ENCODE measurements at places on chromosomes 11 and 22.

DNA sequence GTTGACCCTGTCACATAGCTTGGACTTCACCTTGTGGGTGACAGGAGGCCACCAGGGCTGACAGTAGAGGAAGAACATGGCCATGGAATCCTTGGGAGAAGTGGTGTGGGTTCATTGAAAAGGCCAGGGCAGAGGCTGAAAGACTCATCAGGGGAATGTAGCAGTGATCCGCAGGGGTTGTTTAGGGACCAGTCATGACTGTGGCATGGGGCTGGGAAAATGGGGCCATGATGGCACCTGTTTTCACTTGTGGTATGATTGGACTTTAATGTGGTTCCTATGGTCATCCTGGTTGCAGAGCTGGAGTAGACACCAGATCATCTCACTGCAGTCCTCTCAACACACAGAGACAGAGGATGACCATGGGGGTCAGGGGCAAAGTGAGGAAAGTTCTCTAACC lies 66.7 kb upstream of the MYEOV start:
- DNase-seq: no peak

- no peak for DNase-seq
These were observed 496.0 kb upstream of the LARGE1 start for GRCh38 chr22:34416022-34416860.

DNA sequence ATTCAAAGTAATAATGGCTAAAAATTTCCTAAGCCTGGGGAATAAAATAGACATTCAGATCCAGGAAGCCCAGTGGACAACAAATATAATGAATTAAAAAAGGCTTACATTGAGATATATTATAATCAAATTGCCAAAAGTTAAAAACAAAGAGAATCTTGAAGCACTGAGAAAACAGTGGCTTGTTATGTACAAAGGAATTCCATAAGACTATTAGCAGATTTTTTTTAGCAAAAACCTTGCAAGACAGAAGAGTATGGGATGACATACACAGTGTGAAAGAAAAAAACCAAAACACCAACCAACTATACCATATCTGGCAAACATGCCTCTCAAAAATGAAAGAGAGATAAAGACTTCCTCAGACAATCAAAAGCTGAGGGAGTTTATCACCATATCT lies 20.7 kb downstream of the OR10V1 start:
- DNase-seq: no peak

DNA sequence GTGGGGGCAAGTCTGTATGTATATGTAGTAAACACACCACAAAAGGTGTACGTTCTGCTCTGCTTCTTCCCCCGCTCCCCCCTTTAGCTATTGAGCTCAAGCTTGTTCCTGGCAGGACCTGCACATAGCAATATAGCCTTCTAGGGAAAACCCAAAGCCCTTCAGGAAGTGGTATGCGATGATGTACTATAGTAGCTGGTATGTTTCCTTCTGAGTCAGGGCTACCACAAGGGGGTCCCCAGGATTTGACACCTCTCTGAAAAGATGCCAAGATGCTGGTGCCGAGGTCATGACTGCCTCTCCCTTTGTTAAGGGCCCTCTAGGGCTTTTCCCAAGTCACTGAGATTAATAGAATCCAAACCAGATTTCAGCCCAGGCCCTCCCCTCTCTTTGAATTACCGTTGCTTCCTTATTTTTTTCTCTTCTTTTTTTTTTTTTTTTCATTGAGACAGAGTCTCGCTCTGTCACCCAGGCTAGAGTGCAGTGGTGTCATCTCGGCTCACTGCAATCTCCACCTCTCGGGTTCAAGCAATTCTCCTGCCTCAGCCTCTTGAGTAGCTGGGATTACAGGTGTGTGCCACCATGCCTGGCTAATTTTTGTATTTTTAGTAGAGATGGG lies 268.4 kb downstream of the ETS1 start:
- DNase-seq: no peak

- DNase-seq: no peak
These were observed 15.5 kb downstream of the TSKU start for GRCh38 chr11:76798671-76799065.

GRCh38 chr11:66987924-66988637 lies 13.0 kb downstream of the C11orf86 start:
- DNase-seq: no peak

GRCh38 chr11:17445240-17445795 lies 31.3 kb downstream of the ABCC8 start:
- no peak for DNase-seq

DNA sequence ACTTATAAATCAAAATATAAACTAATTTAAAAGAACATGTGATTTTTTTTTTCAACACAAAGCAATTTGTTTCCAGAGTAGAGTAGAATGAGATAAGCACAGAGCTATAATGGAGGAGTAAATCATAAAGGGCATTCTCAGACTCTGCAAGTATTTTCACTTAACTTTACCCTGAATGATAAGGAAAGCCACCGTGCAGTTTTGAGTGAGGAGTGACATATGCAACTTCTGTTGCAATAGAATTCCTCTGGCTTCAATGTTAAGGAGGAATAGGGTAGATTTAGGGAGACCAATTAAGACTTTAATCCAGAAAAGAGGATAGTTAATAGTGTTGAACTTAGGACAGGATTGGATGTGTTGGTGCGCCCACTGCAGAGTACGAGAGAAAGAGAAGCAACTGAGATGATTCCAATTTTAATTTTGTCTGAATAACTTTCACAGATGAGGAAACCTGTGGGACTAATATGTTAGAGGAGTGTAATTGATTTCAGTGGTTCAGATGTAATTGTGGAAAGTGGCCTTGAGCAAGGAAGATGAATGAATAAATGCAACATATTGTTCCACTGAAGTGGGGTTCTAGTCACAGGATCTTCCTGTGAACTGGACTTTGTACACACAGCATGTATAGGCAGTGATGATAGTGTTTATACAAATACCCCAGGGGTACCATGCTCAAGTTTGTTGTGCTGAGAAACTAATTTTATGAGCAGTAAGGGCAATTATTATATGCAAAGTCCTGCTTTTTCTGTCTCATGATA lies 255.5 kb upstream of the ANO3 start:
- DNase-seq: no peak

- no peak for DNase-seq
These were observed 3.4 kb downstream of the ABCC8 start for GRCh38 chr11:17473071-17473744.

DNA sequence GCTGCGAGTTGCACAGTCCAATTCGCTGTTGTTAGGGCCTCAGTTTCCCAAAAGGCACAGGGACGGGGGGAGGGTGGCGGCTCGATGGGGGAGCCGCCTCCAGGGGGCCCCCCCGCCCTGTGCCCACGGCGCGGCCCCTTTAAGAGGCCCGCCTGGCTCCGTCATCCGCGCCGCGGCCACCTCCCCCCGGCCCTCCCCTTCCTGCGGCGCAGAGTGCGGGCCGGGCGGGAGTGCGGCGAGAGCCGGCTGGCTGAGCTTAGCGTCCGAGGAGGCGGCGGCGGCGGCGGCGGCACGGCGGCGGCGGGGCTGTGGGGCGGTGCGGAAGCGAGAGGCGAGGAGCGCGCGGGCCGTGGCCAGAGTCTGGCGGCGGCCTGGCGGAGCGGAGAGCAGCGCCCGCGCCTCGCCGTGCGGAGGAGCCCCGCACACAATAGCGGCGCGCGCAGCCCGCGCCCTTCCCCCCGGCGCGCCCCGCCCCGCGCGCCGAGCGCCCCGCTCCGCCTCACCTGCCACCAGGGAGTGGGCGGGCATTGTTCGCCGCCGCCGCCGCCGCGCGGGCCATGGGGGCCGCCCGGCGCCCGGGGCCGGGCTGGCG lies at the start of gene BCR:
Gene BCR (plus strand): TSS at position 209 of the 592 bp plus-strand sequence. CDS start 452 bp downstream, outside the sequence.
- DNase-seq: no peak

DNA sequence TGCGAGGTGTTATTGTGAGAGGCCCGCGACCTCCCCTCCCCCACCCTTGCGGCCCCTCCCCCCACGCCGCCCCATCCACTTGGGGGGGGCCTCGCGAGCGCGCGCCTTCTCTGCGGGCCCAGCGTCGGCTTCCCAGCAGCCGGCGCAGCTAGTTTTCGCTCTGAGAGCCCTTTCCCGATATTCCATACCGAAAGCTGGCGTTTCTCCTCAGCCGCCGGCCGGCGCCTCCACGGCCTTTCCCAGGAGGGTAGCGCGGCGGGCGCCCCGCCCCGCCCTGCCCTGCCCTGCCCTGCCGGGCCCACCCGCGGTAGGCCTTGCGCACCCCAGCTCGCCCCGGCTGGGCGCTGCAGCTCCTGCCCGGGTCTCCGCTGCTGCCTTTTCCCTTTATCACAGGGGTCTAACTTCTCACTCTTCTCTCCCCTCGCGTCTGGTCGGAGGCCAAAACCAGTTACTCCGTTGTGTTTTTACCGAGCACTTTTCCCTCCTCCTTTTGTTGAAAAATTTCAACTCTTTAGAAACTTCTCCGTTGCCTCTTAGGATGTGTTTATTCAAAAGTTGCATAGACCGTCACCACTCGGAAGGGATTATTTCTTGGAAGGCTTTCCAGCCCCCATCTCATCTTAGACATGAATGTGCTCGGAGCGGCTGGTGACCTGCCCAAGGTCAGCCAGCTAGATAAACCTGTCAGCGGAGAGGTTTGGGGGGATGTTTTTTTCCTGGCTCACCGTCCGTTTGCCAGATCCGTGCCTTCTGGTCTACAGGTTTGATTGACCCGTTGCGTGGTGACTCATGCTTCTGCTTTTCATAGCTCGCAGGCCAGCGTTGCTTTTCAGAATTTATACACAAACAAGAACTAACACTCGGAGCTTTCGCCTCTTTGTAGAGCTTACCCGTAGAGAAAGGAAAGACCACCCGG lies 648 bp downstream of the PAFAH1B2 start:
- no peak for DNase-seq

- DNase-seq: no peak
These were observed 41.9 kb downstream of the MED15 start for GRCh38 chr22:20549232-20549841.
